ENCODE measurements at places on chromosomes 13 and 19. TPM values are rescaled to one million over a fixed set of nuclear protein-coding genes. Genes with fewer than 3 reads are reported as not detected.

Gene NLRP8
- not detected for polyA plus RNA-seq

Gene SULT2A1
- 221 TPM for polyA plus RNA-seq

Gene POU4F1
- 0.06 TPM for polyA plus RNA-seq

Gene NLRP11
- 0.07 TPM for polyA plus RNA-seq

Gene FAM83E
- polyA plus RNA-seq = 104 TPM

Gene SERPINE3
- polyA plus RNA-seq = not detected

DNA sequence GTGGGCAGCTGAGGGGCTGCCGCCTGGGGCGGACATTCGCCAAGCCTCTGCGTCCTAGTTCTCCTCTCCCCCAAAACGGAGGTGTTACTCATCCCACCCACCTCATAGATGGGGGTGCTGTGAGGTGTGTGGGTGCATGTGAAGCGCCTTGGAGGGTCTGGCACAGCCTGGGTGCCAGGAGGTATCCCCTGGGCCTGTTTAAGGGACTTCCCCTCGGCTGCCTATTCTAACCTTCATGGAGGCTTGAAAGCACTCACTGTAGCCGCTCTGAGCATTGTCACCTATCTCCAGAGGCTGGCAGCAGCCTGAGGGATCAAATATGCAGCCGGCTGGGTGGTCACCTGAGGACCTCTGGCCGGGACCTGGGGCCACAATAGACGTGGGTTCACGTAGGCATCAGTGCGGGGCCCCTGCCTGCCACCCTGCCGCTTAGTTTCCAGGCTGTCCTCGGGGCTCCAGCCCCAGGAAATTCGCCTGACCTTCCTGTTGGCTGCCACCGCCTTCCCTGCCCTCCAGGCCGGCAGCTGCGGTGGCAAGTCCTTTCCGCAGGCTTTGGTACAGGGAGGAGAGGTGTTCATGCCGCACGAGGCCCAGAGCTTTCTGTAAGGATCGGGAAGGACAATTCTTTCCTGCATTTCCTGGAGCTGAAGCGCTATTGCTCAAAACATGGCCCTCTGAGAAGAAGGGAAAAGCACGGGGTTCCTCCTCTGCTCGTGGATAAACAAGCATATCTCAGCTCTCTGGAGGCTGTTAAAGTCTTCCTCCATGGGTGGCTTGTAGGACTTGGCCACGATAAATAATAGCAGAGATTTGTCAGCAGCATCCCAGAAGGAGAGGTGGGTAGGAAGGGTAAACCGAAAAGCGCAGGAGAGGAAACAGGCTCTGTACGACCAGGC lies 4.6 kb downstream of the COL4A2 start:
- no peak for DNase-seq

DNA sequence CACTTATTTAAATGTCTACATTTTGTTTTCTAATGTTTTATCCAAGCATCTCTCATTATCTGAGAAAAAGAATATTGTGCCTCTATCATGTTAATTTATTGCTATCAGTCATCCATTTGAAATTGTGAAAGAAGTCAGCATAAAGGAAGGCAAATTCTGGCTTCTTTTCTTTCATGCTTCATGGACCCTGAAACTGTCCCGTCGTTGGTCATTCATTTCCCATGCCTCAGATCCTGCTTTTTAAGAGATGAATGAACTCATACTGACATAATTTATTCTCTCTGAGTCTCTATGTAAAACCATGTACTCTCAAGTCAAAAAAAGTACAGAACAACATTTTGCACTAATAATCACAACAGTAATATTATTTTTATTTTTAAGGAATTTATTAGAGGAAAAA lies 2512.0 kb downstream of the PCDH9 start:
- DNase-seq = no peak
